ENCODE measurements at places on chromosomes 4 and X.

GRCh38 chr4:2085496-2085901 lies 26.4 kb downstream of the NAT8L start:
- DNase-seq = no peak

GRCh38 chr4:140057701-140058100 lies 96.3 kb downstream of the MAML3 start:
- DNase-seq = no peak

- DNase-seq = no peak
Measured at GRCh38 chr4:67608027-67608426, 49.5 kb downstream of the STAP1 start.

DNA sequence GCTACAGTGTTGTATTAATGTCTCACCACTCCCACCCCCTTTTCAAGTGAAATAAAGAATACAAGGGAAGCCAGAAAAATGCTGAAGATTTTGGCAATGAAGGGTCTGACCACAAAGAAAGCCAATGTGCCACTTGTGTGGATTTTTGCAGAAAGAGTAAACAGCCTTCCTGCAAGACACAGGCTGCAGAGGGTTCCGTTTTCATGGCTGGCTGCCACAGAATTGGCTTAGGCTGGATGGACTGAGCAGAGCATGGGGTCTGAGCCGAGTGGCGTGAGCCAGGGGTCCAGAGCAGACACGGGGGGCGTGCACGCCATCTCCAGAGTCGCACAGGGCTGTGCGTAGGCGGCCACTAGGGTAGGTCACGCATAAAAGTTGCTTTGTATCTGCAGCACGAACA lies 69.2 kb downstream of the MTNR1A start:
- peak; percentile 8 for DNase-seq

GRCh38 chrX:20347481-20347880 lies 80.8 kb upstream of the RPS6KA3 start:
- no peak for DNase-seq

DNA sequence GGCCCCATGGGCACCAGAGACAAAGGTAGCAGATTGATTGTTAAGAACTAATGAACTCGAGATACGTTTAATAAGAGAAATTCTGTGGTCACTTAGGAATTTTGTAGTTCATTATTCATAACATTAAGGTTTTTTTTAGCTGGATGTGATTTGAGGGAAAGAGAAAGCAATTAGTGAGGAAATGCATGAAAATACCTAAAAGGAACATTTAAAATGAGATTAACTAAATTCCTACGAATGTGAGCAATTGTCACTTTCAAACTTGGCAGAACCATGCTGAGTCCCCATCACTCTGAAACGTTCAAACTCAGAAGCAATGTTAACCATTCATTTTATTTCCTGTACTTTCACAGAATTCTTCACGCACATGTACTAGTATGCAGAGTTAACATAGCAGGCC lies 5.9 kb downstream of the PRMT9 start:
- DNase-seq = no peak

DNA sequence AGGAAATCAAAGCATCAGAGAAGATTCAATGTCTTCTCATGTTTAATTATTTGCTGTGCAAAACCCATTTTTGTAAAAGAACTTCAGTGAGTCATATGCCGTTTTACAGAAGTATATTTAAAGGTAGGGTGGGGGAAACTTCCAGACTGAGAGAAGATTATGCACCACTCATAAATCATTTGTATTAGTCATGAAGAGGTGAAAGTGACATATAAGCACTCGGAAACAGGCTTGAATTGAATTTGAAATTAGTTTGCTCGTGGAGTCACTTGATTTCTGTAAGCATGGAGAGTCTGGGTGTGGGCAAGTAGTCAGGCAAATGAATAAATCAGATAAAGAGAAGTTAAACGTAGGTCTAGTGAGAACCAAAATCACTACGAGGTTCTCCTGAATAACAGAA lies 335.1 kb downstream of the ANK2 start:
- no peak for DNase-seq

GRCh38 chr4:94472056-94472826 lies 20.5 kb downstream of the PDLIM5 start:
- DNase-seq = no peak

- DNase-seq = no peak
Measured at GRCh38 chr4:43587758-43588157, 695.2 kb downstream of the GRXCR1 start.

- DNase-seq = no peak
Measured at GRCh38 chrX:38277136-38277535, 50.2 kb downstream of the RPGR start.

GRCh38 chr4:111610681-111611080 lies 534.6 kb upstream of the FAM241A start:
- no peak for DNase-seq

- DNase-seq = no peak
Measured at GRCh38 chrX:104288269-104288668, 33.5 kb upstream of the ESX1 start.

DNA sequence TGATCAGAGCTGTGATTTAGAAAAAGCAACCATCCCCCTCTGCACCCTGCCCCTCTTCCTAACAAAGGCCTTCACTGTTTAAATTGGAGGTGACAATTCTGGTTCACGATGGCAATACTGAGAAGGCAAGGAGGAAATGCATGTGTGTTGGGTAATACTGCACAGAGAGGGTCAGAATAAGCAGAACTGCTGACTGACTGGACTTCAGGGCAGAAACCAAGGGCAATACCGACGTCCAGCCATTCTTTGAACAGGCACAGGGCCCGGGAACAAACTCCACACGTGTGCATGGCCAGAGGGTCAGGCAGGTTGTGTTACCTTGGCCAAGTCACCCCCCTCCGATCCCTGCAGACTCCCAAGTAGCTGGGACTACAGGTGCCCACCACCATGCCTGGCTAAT lies 6.0 kb downstream of the ACSL1 start:
- DNase-seq = no peak

- DNase-seq = no peak
Measured at GRCh38 chrX:104806346-104806745, 240.3 kb downstream of the IL1RAPL2 start.

DNA sequence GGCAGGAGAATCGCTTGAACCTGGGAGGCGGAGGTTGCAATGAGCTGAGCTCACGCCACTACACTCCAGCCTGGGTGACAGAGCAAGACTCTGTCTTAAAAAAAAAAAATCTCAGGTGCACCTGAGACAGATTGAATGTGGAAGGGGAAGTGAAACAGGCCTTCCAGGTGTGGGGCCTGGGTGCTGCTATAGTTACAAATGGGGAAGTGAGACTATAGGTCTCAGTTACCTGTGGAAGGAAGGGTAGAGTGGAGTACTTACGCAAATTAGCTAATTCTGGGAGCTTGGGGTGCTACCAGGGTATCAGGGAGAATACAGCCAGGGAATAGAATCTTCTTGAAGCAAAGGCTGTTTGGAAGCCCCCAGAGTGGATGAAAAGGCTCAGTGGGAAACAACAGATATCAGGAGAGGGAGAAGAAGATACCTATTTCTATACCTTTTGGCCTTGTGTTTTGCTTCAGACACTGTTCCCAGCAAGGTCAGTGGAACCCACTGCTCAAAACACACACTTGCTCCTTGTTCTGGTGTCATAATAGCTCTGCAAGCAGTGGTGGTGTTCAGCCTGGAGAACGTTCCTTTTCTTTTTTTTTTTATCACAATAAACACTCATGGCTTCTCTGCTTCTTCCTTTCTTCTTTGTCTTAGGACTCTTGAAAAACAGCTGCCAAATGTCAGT lies 7.0 kb downstream of the CD38 start:
- no peak for DNase-seq

- no peak for DNase-seq
Measured at GRCh38 chr4:133775881-133776280, 425.7 kb downstream of the PABPC4L start.

GRCh38 chrX:24301806-24302205 lies 12.1 kb downstream of the SUPT20HL2 start:
- DNase-seq = no peak

- no peak for DNase-seq
Measured at GRCh38 chr4:150387981-150388380, 194.0 kb upstream of the MAB21L2 start.

DNA sequence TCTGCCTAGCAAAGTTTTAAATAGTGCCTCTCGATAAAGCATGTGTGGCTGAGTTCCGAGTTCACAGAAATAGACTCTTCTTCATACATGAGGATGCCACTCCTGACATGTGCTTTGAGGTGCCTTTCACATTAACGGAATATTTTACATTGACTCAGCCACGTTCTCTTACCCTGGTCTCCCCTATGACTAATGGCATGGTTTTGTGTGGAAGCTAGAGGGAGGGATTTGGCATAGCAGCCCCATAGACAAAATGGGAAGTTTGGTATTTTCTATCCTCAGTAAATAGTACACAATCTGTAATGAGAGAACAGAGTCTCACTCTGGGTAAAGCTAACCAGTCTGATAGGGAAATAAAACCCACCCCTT lies 68.9 kb downstream of the PCDH19 start:
- DNase-seq = no peak

DNA sequence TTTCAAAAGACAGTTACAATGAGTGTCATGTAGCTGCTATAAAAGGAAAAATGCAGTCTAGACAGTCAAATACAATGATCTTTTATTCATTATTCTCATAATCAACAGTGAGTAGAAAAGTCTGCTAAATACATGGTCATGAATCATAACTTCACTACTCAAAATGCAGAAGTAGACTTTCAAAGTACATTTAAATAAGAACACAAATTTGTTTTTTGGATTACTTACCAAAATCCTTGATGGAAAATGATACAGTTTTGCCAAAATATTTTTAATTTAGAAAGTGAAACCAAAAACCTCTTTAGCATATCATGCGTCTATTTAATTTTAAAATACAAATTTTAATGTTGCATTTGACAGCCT lies 4.9 kb downstream of the ACSL4 start:
- no peak for DNase-seq

GRCh38 chr4:110926841-110927400 lies 304.0 kb upstream of the PITX2 start:
- DNase-seq = no peak

DNA sequence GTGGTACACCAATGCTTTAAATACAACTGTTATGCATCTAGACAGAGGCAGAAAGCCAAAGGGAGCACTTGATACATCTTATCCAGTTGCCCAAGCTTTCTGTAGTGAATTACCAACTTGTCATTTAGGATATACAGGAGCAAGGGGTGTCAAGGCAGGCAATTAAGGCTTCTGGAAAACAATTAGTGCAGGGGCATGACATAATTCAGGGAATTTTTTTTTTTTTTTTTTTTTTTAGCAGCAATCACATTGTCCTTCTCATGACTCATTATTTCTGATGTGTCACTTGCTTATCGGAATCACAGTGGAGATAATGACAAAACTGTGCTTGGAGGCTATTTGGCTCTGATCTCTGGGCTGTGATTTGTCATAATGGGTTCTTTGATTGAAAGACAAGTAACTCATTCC lies 259.5 kb downstream of the ARHGAP24 start:
- DNase-seq = no peak

GRCh38 chr4:213971-214370 lies 89.7 kb downstream of the ZNF718 start:
- no peak for DNase-seq

DNA sequence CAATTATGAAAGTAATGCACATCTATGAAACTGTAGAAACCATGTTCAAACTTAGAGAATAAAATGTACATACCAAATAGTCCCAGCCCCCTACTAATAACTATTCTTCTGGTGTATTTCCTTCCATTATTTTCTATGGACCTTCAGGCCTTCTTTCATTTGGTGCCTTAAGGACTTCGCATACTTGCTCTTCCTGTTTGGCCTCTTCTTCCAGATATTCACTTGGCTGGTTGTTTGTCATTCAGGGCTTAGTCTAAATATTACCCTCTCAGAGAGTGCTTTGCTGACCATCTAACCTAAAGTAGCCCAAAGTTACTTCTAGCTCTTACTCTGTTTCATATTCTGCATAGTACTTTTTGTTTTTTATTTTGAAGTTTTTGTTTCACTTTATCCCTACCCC lies 70.3 kb upstream of the ARMCX2 start:
- DNase-seq = no peak

DNA sequence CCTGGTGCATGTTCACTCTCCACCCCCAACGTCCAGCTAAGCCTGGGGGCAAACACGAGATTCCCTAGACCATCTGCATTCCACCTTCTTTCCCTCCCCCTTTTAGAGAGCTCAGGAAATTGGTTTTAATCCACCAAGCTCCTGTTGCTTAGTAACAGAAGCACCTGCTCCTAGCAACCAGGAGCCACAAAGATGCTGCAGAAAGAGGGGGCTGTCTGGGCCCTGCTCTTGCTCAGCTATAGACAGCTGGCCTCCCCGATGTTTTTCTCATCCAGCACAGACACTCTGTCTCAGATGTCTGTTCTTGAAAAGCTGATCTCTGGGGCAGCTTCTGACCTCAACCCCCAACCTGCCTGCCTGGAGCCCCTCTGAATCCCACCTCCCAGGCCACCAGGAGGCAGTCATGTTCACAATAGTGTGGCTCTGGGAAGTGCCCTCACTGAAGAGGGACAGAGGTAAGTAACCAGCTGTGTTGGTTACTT lies 71.5 kb downstream of the SLC16A2 start:
- peak; percentile 10 for DNase-seq

DNA sequence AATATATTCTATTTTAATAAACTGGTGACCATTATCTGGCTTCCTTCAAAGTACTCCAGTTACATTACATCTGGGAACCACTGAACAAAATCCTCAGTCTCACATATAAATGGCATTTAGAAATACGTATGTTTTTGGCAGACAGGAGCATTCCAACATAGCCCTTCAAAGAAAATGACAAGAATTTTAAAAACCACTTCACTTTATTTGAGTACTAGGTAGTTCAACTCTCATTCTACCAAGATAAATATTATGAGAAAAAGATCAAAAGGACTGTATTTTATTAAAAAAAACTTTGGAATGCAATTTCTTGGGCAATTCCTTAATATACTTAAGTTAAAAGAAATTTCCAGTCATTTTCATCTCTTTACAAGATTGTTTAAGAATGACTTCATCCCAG lies 17.6 kb downstream of the TNIP3 start:
- DNase-seq = no peak

- no peak for DNase-seq
Measured at GRCh38 chr4:110623718-110624397, 981 bp upstream of the PITX2 start.

DNA sequence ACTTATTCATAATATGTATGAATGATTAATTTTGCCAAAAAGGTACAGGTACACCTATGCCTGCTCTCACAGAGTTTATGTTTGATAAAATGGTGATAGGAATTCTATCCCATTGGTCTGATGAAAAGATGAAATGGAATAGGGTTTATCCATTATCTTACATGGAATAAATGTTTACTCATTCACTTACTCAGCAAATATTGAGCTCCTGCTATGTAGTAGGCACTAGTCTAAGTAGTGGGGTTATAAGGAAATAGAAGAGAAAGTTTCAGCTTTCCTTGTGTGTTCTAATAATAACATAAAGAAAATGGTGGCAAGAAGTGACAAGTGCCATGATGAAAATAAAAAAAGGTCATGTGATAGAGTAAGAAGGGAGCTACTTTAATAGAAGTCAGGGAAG lies 12.4 kb upstream of the SLC10A7 start:
- no peak for DNase-seq

GRCh38 chr4:107114059-107114458 lies 77.9 kb upstream of the DKK2 start:
- DNase-seq = no peak

DNA sequence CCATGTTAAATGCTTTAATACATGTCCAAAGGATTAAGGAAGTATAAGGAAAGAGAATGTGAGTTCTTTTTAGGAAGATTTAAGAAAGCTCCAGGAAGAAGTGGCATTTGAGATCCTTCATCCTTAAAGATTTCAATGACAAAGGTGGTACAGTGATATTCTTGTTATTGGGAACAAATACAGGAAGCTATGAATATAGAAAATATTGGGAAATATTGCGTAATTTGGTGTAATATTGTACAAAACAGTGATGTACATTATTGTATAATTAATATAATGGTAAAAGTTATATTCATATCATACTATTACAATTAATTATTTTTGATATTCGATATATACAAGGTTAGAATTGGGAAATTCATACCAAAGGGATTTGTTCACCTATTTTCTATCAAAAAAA lies 937.9 kb downstream of the CCSER1 start:
- no peak for DNase-seq

Data from nephron progenitor cell (in vitro differentiated cells).